Large intestine (tissue), 12 donors: ENCODE measurements at places on chromosomes 11 and 22. TPM values are rescaled to one million over a fixed set of nuclear protein-coding genes. Genes with fewer than 3 reads are reported as not detected.

- peaks cover 2% of the 10 kb centered on the region for H3K36me3 ChIP-seq
- H3K4me3 ChIP-seq: no peak overlapping the region
- DNase-seq: no peak
- no peaks in the 10 kb centered on the region for H3K27me3 ChIP-seq
These were observed 32.6 kb upstream of the CRYBB3 start for GRCh38 chr22:25167082-25167481.

DNA sequence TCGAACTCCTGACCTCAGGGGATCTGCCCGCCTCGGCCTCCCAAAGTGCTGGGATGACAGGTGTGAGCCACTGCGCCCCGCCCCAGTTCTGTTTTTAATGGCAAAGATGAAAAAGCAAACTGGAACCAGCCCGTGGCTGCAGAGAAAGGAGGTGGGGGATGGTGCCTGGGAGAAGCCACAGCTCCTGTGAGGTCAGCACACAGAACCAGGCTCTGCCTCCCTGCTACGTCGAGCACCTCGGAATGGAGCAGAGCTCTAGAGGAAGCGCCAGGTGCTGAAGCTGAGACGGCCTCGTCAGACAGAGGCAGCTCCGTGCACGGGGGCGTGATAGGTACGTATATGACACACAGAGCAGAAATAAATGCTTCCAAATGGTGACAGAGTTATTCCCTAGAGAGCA is 8.5 kb downstream of the DRD4 start:
- DNase-seq: no peak
- peaks cover 6% of the 10 kb centered on the region for H3K27me3 ChIP-seq
- H3K4me3 ChIP-seq: no peak overlapping the region
- peaks cover 25% of the 10 kb centered on the region for H3K36me3 ChIP-seq

GRCh38 chr11:46692450-46692849 is 8.0 kb downstream of the ARHGAP1 start:
- H3K4me1 ChIP-seq: peaks cover 2% of the 10 kb centered on the region
- no peak overlapping the region for H3K4me3 ChIP-seq
- no peak for DNase-seq
- H3K36me3 ChIP-seq: peaks cover 69% of the 10 kb centered on the region
- H3K27me3 ChIP-seq: no peaks in the 10 kb centered on the region

- H3K27ac ChIP-seq: no peak overlapping the region
- no peaks in the 10 kb centered on the region for H3K4me1 ChIP-seq
- no peak overlapping the region for H3K4me3 ChIP-seq
- DNase-seq: no peak
These were observed 55.2 kb downstream of the PICALM start for GRCh38 chr11:86013713-86014112.

Gene ALX4
- polyA plus RNA-seq: 0.13 TPM

DNA sequence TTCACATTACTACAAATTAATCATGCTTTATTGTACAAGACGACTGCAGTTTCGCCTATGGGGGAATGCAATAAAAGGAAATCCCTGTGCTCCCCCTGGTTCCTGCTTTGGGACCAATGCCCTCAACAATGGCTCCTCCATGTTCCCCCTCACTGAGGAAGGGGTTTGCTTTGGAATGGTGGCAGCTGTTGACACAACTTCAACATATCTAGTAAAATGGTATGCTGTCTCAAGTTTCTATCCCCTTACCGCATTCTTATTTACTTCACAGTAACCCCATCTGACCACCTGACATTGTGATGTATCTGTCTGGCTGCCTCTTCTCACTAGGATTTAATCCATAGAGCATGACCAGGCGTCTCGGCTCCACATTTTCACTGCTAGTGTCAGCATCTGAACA is 48.8 kb downstream of the PIWIL3 start:
- no peaks in the 10 kb centered on the region for H3K36me3 ChIP-seq
- H3K27me3 ChIP-seq: no peaks in the 10 kb centered on the region
- no peak for DNase-seq
- no peak overlapping the region for H3K27ac ChIP-seq

GRCh38 chr22:49350441-49351121 is 477.1 kb downstream of the BRD1 start:
- H3K27ac ChIP-seq: no peak overlapping the region
- H3K4me1 ChIP-seq: no peaks in the 10 kb centered on the region
- H3K36me3 ChIP-seq: no peaks in the 10 kb centered on the region
- no peaks in the 10 kb centered on the region for H3K27me3 ChIP-seq

DNA sequence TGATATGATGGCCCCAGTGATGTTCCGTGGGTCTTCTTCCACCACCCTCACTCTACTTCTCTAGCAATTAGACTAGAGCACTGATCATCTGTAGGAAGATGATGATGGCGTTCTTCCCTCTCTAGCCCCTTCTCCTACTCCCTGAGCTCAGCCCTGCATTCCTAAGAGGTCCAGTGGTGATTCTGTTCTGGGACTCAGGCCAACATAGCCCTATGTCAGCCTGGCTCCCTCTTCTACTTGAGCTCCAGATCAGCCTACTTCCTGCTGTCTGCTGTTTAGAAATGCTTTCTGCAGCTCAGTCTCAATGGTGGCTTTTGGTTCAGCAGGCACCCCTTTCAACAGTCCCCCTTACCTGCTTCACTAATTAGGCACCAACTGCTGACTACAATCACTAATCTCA is 86.1 kb upstream of the ZBED5 start:
- H3K4me1 ChIP-seq: no peaks in the 10 kb centered on the region
- H3K36me3 ChIP-seq: no peaks in the 10 kb centered on the region
- DNase-seq: no peak
- H3K27me3 ChIP-seq: no peaks in the 10 kb centered on the region
- no peak overlapping the region for H3K4me3 ChIP-seq
- no peak overlapping the region for H3K27ac ChIP-seq

- peaks cover 4% of the 10 kb centered on the region for H3K27me3 ChIP-seq
- no peaks in the 10 kb centered on the region for H3K36me3 ChIP-seq
- DNase-seq: no peak
These were observed 7.8 kb upstream of the NLRP10 start for GRCh38 chr11:7973011-7973410.

- no peaks in the 10 kb centered on the region for H3K36me3 ChIP-seq
- H3K4me1 ChIP-seq: no peaks in the 10 kb centered on the region
- DNase-seq: no peak
- no peak overlapping the region for H3K27ac ChIP-seq
- no peak overlapping the region for H3K4me3 ChIP-seq
- no peaks in the 10 kb centered on the region for H3K27me3 ChIP-seq
These were observed 121.3 kb upstream of the SERPIND1 start for GRCh38 chr22:20652582-20652981.

- H3K27ac ChIP-seq: no peak overlapping the region
- H3K27me3 ChIP-seq: no peaks in the 10 kb centered on the region
- peak; percentile 46 for DNase-seq
- peaks cover 2% of the 10 kb centered on the region for H3K4me1 ChIP-seq
- no peak overlapping the region for H3K4me3 ChIP-seq
- H3K36me3 ChIP-seq: no peaks in the 10 kb centered on the region
These were observed 115.9 kb upstream of the CRYBB3 start for GRCh38 chr22:25083807-25084200.

DNA sequence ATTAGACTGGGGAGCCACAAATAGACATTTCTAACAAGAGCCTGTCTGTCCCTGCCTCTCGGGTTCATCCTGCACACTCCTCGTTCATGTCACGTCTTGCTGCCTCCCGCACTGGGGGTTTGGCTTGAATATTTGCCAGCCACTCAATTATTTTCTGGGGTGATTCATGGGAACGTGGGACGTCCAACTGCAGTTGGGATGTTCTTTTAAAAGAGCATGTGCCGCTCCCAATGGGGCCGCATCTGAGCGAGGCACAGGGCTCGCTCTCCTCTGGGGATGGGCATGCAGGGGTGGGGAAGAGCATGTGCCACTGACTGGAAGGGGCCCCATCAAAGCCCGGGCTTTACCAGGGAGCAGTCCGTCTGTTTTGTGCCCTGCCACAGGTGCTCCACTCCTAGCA is 43.4 kb downstream of the PARVG start:
- no peaks in the 10 kb centered on the region for H3K36me3 ChIP-seq
- no peak overlapping the region for H3K27ac ChIP-seq
- H3K4me1 ChIP-seq: no peaks in the 10 kb centered on the region
- H3K27me3 ChIP-seq: no peaks in the 10 kb centered on the region

- DNase-seq: no peak
- H3K27ac ChIP-seq: no peak overlapping the region
- no peaks in the 10 kb centered on the region for H3K36me3 ChIP-seq
- no peak overlapping the region for H3K4me3 ChIP-seq
- no peaks in the 10 kb centered on the region for H3K27me3 ChIP-seq
These were observed 129.1 kb downstream of the EHF start for GRCh38 chr11:34749666-34750659.

- no peaks in the 10 kb centered on the region for H3K4me1 ChIP-seq
- H3K27me3 ChIP-seq: no peaks in the 10 kb centered on the region
- H3K4me3 ChIP-seq: no peak overlapping the region
- no peaks in the 10 kb centered on the region for H3K36me3 ChIP-seq
These were observed 11.5 kb upstream of the TRIM68 start for GRCh38 chr11:4619514-4619913.

DNA sequence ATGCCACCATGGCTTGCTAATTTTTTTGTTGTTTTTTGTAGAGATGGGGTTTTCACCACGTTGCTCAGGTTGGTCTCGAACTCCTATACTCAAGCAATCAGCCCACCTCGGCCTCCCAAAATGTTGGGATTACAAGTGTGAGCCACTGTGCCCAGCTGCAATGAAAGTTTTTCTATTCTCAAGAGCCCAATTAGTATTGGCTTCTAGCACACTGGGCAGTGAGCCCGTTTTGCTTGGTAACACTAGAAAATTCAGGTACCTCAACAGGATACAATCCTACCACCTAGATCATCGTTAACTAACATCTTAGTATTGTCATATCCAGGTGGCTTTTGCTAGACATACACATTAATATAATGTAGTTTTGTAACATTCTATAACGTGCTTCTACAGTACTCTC is 19.0 kb downstream of the SEC14L3 start:
- H3K27ac ChIP-seq: no peak overlapping the region
- no peak for DNase-seq
- no peaks in the 10 kb centered on the region for H3K27me3 ChIP-seq
- H3K36me3 ChIP-seq: no peaks in the 10 kb centered on the region

Gene RAB30
- 5.3 TPM for polyA plus RNA-seq

DNA sequence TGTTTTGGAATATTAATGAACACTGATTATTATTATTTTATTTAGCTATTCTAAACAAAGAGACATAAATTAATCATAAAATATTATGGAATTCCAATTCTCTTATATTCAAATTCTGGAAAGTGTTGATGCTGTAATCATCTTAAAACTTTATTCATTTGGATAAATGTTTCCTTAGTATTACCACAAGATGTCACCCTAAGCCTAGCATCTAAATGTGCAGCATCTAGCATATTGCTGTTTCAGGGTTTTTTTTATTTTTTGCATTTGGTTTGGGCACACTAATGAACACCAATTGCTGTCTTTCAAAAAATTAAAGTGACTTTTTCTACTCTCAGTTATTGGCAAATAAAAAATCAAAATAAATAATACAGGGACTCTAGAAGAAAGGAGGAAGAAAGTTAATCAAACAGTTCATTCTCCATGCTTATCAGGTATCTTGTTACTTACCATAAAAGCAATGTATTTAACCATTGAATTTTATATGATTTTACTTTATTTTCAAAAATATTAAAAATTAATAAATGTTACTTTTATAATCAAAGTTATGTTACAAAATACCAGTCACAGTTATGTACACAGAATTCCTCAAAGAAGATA is 31.8 kb downstream of the DLG2 start:
- no peak overlapping the region for H3K27ac ChIP-seq
- H3K36me3 ChIP-seq: no peaks in the 10 kb centered on the region
- H3K4me3 ChIP-seq: no peak overlapping the region
- H3K4me1 ChIP-seq: no peaks in the 10 kb centered on the region
- peak; percentile 32 for DNase-seq

Gene SUSD2
- 36.9 TPM for polyA plus RNA-seq

DNA sequence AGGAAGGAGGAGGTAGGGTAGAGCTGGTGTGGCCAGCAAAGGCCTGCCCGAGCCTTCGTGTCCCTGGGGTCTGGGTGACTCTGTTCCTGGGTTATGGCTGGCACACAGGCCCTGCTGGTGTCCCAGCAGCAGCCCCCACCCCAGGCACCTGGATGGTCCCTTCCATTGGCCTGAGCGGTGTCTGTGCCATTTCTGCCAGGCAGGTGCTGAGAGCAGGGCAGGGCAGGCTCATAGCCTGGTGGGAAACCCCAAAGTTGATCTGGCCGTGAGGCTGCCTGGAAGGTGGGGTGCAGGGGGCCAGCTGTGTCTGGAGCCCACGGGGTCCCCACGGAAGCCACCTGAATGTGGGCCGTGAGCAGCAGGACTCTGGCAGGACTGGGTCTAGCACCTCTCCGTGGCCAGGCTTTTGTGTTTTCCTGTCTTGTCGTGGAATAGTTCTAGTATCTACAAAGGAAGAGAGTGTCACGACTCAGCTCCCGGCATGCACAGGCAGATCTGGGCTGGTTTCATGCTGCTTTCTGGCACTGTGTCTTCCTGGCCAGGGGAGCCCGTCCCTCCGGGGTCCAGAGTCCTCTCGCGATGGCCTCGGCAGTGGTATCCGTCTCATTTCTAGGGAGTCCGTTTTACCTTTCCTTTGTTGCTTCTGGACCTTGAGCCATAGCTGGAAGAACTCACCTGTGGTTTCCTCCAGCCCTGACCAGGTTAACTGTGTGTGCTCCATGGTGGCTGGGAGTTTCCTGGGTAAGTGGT is 83.7 kb downstream of the KCNQ1 start:
- no peaks in the 10 kb centered on the region for H3K36me3 ChIP-seq
- DNase-seq: peak; percentile 91
- peaks cover 63% of the 10 kb centered on the region for H3K4me1 ChIP-seq
- H3K27me3 ChIP-seq: no peaks in the 10 kb centered on the region
- peak overlapping the region; percentile 73 for H3K27ac ChIP-seq

Gene RASL10A
- 1.0 TPM for polyA plus RNA-seq

DNA sequence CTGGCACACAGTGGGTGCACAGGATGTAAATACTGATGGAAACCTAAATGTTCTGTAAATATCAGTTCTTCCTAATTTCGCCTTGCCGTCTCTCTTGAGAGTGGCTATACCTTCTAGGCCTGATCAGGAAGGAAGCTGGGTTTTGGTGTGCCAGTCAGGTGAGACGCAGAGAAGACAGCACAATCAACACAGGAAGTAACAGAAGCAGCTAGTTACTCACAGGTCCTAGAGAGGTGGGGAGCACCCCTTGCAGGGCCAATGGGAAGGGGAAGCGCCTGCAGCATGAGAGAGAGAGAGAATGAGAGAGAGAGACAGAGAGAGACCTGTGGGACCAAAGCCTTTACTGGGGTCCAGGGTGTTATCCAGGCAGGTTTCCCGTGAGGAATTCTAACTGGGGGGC is 80.8 kb downstream of the FBLN1 start:
- peaks cover 5% of the 10 kb centered on the region for H3K36me3 ChIP-seq
- H3K27ac ChIP-seq: no peak overlapping the region
- H3K4me1 ChIP-seq: no peaks in the 10 kb centered on the region
- no peak for DNase-seq

GRCh38 chr11:64165481-64165841 is 452 bp downstream of the MACROD1 start:
- H3K27me3 ChIP-seq: no peaks in the 10 kb centered on the region
- no peak overlapping the region for H3K27ac ChIP-seq
- H3K4me3 ChIP-seq: peak overlapping the region; percentile 68
- no peaks in the 10 kb centered on the region for H3K36me3 ChIP-seq
- peaks cover 7% of the 10 kb centered on the region for H3K4me1 ChIP-seq
